Activated naive CD4-positive, alpha-beta T cell treated with anti-CD3 and anti-CD28 coated beads, Interleukin-2, amount 50 U/mL, for 16 hours (primary cell): ENCODE measurements at places on chromosomes 3 and 15.

DNA sequence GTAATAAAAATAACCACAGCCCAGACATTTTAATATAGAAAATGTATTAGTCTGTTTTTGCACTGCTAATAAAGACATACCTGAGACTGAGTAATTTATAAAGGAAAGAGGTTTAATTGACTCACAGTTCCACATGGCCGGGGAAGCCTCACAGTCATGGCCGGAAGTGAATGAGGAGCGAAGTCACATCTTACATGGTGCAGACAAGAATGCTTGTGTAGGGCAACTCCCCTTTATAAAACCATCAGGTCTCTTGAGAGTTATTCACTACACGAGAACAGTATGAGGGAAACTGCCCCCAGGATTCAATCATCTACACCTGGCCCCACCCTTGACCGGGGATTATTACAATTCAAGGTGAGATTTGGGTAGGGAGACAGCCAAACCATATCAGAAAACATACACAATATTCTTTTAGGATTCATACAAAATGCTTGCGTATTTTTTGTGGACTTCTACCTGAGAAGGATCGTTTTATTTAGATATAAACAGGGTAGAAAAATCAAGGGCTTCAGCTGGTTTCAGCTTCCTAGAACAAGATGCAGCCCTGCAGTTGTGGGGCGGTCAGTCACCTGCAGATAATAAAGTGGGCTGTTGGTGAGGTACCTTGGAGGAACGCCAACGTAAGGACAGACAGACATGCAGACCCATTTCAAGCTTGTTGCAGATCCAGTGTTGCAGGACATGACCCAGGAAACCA lies 101.9 kb downstream of the TNIK start:
- no peak for DNase-seq

DNA sequence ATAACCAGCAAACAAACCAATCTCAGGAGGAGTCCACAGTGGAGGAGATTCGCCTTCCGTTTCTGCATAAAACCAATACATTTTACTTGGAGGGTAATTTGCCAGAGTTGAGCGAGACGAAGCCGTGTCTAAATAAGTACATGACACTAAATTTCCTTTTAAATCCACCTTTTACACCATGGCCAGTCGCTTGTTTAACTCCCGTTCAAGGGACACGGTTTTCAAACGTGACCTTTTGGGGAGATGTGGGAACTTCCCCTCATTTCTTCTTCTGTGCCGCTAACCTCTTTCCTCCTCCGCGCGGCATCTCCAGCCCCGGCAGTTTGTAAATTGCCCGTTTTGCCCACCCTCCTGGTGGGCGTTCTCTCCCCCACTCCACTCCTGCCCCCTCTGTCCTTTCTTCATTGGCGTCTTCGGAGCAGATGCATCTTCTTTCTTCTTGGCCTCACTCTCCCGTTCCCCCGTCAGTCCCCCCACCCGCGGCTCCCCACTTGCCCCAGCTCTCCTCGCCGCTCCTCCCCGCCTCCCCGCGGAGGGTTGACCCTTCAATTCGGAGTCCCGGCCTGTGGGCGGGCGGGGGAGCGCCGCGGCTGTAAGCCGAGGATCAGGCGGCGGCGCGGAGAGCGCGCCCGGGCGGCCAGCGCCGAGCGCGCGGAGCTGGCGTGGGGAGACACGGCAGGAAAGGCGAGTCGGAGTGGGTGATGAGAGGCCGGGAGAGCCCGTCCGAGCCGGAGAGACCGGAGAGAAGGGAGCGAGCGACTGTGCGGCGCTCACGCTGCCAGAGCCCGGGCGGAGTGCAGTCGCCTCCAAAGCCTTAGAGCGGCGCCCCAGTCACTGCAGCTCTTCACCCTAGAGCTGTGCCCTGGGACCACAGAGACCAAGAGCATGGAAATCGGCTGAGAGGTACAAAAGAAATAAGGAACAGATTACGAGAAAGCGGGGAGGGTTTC lies at the start of gene NLGN1:
TSS of gene NLGN1 (plus strand) at position 584 of the 950 bp plus-strand sequence.
- no peak for DNase-seq

DNA sequence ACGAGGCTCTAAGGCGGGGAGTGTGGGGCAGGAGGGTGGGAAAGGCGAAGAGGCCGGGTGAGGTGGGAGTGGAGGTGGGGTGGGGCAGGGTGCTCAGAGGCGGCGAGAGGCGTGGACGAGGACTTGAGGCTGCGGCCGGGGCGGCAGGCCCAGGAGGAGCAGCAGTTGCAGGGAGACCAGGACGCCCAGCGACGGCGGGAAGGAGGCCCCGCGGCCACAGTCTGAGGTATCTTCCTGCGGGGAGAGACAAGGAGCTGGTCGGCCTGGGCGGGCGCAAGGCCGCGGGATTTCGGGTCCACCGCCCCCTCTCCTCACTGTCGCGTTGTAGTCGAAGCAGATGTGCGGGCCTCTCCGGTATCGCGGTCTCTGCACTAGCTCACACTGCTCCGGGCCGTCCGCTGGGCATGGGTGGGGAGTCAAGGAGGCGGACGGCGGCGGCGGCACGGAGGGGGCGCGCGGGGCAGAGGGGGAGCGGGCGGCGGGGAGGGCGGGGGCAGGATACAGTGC lies 5.3 kb upstream of the TMEM115 start:
- DNase-seq: no peak

- peak; percentile 58 for DNase-seq
Measured at GRCh38 chr3:111715911-111716523, 120.9 kb upstream of the ZBED2 start.

- no peak for DNase-seq
Measured at GRCh38 chr15:69436951-69437350, 15.7 kb upstream of the RPLP1 start.

DNA sequence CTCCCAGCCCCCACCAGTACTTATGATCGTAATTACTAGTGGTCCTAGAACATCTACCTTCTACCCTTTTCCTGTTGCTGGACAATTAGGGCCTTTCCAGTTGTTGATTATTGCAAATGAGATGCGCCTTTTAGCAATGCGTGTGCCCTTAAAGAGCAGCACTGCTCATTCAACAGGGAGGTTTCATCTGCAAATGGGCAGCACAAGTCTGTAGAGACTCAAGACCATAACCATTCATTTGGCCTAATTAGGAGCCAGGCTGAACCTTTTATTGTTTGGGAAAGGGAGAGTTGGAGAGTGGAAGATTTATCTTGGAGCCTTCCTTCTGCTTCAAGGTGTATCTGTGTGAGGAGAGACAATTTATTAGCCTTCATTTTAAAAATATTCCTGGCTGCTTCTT lies 42.3 kb downstream of the BOC start:
- no peak for DNase-seq

DNA sequence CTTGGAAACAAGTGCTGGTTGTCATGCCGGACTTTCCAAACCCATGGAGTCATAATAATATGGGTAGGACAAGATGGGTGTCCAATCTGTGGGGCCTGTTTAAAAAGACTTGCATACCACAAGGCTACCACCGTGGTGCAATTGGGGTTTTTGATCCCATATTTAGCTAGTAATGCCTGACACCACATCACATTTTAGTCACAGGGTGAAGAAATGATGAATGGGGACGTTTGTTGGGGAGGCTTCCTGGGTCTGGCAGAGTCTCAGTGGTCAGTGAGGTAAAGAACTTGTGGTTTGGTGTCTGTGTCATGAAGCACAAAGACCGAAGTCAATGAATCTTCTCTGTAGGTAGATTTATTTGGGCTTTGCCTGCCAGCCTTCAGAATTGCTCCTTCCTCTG lies 31.0 kb downstream of the P3H2 start:
- no peak for DNase-seq

DNA sequence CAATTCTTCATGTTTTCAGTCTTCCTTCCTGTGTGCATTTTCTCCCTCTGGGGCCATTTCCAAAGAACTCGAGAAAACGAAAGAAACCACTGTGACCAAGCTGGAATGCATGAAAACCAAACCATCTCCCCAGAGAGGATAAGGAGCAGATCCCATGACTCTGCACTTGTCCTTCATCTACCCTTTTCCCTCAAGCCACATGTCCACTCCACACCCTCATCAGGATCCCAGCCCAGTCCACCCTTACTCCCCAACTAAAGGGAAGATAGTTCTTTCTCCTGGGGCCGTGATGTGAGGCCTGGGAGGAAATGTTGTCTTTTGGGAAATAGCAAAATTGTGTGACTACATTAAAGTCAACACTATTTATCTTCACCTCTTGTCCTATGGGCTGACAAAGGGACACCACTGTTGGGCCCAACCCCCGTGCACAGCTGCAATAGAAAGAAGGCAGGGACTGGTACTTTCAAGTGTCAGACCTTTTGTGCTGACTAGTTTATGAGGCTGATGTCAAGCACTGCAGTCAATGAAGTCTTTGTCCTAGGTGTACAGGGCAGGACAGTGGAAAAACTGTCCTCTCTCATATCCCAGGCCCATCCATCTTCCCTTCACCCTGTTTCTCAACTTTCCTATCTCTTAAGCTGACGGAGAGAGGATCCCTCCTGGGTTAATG lies 487.1 kb upstream of the NR2F2 start:
- DNase-seq: no peak

GRCh38 chr15:45705510-45706473 lies 71.0 kb downstream of the SQOR start:
- peak; percentile 63 for DNase-seq

DNA sequence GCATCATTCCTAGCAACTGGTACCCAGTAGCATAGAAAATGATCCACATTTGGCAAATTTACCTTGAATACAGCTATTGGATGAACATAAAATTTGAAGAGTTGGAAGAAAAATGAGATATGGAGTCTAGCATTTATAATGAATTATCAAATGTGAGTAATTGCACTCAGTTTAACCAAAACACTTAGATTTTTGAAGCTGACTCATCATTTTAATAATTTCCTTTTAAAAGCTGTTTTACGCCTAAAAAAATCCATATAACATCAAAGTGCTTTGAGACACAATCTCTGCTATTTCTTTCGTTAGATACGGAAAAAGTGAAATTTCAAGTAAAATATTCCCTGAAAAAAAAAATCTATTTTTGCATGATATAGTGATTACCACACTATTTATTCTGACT lies 767.4 kb downstream of the ROBO2 start:
- DNase-seq: no peak

DNA sequence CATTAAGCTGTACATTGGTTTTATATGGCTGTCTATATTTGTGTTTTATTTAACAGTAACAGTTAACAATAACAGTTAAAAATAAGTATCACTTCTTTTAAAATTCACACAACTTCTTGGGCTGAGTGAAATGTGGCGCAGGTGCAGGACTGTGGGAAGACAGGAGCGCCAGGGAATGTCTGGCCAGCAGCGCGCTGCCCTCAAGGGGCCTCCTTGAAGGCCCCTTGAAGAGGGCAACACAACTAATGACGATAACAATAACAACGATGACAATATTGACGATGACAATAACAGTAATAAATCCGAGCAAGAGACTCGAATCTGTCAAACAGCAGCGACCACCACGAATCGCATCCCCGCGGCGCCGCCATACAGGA lies 411 bp upstream of the PPP2R3A start:
- DNase-seq: no peak

DNA sequence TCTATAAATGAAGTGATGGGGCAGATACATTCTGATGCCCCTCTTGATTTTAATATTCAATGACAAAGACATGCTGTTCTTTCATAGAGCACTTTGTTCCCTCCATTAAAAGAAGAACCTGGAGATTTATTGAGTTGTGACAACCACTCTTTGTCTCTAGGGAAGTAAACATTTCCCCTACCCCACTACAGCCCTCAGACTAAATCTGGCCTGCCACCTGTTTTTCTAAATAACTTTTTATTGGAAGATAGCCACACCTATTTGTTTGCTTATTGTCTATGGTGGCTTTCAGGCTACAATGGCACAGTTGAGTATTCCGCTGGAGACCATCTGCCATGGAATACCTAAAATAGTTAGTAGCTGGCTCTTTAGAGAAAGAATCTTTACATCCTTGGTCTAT lies 41.2 kb upstream of the ZNF385D start:
- DNase-seq: no peak
